ENCODE measurements at places on chromosomes 16 and 17.
A peak's percentile ranks its signal among the peaks of the same experiment; 100 is the strongest.

DNA sequence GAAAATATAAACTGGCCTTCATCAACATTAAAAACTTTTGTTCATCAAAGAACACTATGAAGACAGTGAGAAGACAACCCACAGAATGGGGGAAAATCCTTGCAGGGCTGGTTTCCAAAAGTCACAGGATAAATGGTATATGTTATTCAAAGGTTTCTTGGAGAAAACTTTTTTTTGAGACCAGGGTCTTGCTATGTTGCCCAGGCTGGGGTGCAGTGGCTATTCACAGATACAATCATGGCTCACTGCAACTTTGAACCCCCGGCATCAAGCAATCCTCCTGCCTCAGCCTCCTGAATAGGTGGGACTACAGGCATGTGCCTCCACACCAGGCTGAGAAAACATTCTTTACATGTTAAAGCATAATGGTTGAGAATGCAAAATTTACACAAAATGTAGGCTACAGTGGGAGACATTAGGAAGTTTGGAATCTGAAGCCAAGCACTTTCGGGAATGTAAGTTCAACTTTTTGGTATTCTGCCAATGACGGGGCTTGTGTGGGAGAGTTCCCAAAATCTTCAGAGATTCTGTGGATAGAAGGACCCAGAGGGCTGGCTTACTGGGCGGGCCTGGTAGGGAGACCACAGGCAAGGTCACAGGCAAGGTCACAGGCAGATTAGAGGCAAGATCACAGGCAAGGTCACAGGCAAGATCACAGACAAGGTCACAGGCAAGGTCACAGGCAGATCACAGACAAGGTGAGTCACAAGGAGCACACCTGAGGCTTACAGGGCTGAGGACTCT, 24.2 kb upstream of the ATP2A3 start:
- DNase-seq, result no peak

DNA sequence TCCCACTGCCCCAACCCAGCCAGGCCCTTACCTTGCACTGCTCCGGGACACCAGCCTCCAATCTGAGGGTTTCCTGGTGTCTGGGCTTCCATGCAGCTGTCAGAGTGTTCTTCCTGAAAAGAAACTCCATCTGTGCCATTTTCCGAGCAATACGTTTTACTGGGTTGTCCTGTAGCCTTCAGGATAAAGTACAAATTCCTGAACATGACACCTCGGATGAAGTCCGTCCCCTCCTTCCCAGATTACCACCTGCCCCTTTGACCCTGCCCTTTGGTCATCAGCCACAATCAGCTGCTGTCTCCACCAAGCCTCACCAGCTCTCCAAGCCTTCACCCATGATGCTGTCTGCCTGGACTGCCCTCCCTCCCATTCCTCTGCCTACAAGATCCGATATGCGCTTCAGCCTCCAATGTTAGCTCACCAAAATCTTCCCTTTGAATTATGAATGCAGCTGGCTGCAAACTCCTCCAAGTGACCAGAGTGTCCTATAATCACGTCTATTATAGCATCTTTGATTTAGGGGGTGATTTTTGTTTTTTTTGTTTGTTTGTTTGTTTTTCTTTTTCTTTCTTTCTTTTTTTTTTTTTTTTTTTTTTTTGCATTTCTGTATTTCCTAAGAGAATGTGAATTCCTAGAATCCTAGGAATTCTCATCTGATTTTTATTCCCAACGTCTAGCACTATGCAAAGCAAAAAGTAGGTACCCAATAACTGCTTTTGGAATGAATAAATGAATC, 60.6 kb upstream of the KIFC3 start:
- DNase-seq, result no peak

DNA sequence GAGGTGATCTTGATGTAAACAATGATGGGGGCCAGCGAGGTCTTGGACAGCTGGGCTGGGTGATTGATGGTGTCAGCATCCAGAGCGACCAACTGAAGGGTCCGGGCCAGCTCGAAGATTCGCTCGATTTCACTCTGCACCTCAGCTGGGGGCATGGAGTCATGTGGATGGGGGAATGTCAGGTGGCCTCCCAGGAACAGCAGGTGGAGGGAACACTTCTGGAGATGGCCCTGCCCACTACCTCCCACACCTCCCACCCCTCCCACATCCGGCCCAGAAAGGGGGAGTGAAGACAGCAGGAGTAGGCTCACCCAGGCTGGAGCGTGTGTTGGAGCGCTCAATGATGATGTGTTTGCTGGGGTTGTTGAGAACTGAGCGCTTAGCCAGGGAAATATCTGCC, 13.7 kb downstream of the CACNB1 start:
- DNase-seq, result no peak

DNA sequence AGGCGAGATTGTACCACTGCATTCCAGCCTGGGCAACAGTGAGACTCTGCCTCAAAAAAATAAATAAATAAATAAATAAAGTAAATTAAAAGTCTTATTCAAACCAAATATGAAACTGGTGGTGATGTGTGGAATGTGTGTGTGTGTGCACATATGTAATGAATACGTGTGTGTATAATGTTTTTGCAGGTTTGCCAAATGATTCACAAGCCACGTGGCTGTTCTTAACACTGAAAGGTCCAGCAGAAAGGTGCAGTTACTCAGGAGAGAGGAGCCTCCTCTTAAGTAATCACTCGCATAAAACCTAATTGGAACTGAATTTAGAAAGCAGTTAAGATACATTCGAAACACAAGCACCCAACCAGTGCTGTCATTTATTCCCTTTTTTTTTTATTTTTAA, 22.9 kb downstream of the GDE1 start:
- DNase-seq, result no peak

GRCh38 chr17:2155573-2155972, 100.7 kb downstream of the HIC1 start:
- DNase-seq, result no peak

DNA sequence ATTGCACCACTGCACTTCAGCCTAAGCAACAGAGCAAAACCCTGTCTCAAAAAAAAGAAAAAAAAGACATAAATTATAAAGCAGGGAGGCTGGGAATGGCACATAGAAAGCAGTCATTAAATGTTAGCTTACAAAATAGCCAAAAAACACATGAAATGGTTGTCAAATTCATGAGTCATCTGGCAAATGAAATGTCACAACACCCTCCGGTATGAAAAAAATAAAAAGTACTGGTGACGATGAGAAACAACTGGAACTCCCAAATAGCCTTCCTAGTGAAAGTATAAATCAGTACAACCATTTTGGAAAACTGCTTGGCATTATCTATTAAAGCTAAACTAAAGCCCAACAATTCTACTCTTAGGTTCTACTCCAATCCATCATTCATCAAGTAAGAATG, 3.5 kb upstream of the KATNB1 start:
- DNase-seq, result no peak

GRCh38 chr16:2001456-2002355, 7.9 kb downstream of the ZNF598 start:
- peak; percentile 4 for DNase-seq

DNA sequence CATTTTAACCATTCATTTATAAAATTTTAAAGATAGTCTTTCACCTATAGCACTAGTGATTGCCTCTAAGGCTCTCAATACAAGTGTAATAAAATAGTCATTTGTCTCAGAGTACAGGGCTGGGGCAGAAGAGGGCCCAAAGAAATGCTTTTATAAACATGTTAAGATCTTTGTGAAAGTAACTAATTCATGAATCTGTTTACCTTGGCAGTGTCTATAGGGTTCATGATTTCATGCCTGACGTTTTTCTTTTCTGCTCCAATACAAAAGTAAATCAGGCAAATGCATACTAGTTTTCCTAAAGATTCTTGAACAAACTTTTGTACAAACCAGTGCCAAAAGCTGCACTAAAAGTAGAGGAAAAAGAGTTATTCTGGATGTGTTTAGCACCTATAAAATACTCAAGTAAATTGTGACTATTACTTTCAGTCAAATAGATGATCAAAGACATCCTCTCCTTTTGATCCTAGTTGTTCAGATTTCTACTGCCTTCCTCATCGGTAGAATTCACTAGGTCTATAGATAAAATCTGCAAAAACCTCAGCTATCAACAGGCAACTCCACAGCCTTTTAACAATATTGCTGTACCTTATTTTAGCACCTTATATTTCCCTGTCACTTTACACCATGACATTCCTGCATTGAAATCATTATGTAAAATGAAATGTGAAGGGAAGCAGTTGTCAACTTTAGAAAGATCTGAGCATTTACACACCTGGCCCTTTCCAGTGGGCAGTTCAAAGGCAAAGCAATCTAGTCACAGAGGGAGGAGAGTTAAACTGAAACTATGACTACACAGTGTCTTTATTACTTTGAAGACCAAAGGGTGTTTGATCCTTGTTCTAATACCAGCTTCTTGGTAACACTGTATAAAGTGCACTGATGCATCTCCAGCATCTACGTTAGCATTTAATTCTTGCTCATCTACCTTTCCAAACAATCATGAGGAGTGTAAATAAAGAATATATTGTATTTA, 100.0 kb upstream of the MED13 start:
- no peak for DNase-seq

DNA sequence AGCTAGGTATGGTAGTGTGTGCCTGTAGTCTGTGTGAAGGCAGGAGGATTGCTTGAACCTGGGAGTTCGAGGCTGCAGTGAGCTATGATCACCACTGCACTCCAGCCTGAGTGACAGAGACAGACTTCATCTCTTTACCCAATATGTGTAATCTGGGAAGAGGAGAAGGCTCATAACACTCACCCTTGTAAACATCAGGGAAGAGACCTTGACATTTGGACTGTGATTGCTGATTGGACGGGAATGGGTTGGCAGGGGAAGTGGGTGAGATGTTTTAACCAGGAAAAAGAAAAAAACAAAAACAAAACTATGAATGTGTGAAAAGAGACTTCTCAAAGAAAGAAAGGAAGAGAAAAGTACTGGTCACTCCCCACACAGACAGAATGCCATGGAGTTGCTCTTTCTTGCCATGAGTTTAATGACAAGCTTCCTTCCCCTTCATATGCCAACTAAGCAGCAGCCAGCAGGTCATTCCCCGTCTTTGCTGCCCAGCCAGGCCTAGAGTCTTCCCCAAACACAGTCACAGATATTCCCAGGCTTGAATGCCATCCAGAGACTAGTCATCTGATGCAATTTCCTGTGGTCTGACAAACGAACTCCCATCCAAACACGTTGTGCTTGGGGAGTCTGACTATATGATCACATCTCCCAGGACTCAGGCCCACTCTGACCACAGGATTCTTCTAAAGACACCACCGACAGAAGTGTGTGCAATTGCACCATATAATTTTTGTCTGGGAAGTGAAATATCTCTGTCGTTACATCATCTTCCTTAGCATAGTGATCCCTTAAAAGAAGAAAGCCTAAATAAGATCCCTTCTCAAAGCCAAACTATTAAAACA, 3.6 kb upstream of the XAF1 start:
- DNase-seq, result no peak

Data from activated naive CD4-positive, alpha-beta T cell treated with anti-CD3 and anti-CD28 coated beads, Interleukin-2, amount 50 U/mL, for 16 hours (primary cell).